ENCODE measurements at places on chromosomes 2 and 18.

GRCh38 chr2:197124639-197125390 lies 185.8 kb downstream of the ANKRD44 start:
- DNase-seq = peak; percentile 80

GRCh38 chr2:59993726-59994125 lies 559.7 kb downstream of the BCL11A start:
- no peak for DNase-seq

DNA sequence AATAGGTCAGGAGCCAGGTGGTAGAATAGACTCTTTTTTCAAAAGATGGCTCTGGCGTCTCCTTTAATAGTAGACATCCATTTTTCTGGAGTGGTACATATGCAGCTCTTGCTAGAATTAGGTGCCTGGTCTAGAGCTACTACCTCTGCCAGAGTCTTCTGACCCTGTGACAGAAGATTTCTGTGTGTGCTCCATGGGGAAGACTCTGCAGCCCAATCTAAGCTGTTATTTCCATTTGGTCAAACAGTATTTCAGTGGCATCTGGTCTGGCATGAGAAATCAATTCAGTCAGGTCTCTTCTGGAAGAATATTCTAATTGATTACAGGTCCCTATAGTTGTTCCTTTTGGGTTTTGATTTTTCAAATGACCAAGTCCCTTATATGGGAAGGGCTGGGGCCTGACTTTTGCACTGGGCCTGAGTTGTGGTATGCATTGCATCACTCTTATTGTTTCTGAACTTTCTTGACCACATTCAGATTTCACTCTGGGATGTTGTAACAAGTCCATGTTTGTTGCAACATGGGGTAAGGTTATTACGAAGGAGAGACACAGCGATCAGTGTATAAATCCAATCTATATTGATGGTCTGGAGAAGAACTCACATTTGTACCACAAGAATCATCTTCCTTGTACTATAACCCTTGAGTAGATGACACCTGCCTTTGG lies 12.1 kb downstream of the MXD1 start:
- DNase-seq = no peak

GRCh38 chr2:27723372-27724144 lies 48.0 kb upstream of the MRPL33 start:
- DNase-seq = peak; percentile 76

DNA sequence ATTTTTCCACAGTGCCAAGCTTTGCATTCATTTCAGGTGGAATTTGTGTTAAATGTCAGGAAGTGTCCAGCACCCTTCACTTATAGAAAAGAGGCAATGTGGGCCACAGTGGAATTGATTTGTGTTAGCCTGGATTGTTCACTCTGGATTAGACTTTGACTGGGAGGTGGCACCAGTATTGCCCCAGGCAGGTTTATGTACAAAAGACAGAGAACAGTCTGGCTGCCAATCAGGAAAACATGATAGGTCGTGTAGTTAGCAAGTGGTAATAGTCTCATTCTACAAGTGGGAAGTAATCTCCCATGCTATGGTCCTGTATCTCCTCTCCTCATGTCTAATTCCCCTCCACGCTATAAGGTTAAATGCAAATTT lies 45.6 kb downstream of the RAB27B start:
- no peak for DNase-seq
